ENCODE measurements at places on chromosomes 7 and 10.
A peak's percentile ranks its signal among the peaks of the same experiment; 100 is the strongest.

- DNase-seq: no peak
These were observed 5.6 kb downstream of the STRA8 start for GRCh38 chr7:135239263-135239662.

- no peak for DNase-seq
These were observed 67.6 kb downstream of the TACC2 start for GRCh38 chr10:122056431-122057094.

DNA sequence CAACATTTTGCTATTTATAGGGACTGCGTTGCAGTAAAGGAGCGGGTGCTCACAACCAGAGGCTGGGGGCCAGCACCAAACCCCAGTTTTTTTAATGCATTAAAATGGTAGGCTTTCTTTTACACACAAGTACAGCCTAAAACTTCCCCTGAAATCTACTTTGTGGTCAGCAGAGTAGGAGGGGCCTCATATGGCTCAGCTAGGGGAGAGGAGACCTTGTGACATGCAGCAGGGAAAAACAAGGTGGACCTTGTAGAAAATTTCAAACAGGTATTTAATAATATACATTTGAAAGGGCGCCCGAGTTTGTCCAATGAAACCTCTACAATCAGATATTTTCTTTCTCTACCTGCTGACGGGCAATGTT lies 1.4 kb downstream of the CCDC136 start:
- DNase-seq: no peak

DNA sequence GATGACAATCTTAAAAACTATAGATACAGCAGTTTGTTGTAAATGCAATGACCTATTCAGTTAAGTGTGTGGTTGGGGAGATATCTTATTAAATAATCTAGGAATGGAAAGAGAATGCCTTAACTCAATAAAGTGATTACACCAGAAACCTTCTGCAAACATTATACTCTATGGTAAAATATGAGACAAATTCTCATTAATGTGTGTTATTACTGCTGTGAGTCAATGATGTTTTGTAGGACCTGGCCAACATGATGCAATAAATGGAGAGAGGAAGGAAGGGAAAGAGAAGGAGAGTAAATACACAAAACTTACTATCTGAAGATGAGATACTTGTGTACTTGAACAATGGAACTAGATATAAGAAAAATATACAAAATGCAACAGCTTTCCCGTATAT lies 25.1 kb downstream of the MKX start:
- no peak for DNase-seq

DNA sequence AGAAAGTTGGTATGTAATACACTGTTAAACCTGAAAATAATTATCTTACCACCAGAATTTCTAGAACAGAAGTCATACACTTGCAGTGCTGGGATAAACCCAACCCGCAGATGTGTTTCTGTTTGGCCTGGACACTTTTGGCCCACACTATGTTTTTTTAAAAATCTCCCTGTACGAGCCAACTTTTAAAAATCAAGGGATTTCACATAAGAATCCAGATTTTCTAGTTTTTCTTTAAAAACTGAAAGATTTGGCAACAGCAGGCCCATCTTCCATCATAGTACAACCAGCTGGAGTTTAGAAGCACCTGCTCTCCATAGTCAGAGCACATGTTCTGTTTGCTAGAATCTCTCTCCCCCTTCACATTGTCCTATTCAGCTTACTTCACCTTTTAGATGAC lies 74.0 kb downstream of the TLL2 start:
- no peak for DNase-seq

GRCh38 chr10:130022086-130022485 lies 58.0 kb upstream of the EBF3 start:
- no peak for DNase-seq

DNA sequence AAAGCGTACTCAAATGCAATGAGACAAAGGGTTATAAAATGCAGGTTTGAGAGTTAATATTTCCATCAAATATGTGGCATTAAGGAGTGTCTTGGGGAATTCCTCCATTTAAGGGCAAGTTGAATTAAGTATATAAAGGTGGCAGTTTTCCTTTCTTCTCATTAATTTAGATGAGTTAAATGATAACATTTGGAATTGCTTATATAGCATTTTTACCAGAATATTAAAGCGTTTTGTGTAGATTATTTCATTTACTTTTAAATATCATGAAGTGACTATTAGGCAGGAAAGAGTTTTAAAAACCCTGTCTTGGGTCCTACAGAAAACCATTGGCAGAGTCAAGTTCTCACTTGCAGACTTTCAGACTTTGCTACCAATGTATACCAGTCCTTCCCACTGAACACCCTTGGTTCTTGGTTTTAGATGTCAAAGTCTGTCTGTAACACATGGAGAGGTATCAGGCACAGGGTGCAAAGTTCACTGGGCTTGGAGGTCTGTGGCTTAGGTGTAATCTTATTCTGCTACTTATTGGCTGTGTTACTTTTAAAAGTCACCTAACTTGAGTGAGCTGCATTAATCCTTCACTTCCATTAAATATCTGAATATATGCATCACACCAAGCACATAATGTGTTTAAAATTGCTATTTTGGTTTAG lies 51.0 kb downstream of the ASB4 start:
- no peak for DNase-seq

GRCh38 chr7:127667017-127667670 lies 15.2 kb downstream of the SND1 start:
- DNase-seq: peak; percentile 90

GRCh38 chr10:96565774-96566173 lies 21.0 kb downstream of the TM9SF3 start:
- peak; percentile 65 for DNase-seq

- no peak for DNase-seq
These were observed 1.1 kb downstream of the JMJD1C start for GRCh38 chr10:63464402-63465292.

DNA sequence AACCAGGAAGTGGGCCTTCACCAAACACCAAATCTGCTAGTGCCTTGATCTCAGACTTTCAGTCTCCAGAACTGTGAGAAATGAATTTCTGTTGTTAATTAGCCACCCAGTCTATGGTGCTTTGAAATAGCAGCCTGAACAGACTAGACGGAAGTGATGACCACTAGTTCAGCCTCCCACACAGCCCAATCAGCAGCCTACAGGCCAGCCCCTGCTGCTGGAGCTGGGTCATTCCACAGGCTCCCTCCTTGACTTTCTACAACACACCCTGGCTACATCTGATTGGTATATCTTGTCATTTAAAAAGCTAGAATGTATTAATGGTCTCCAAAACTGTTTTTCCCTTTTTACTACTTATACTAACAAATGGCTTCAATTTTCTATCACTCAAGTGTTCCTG lies 277.2 kb upstream of the TAC1 start:
- no peak for DNase-seq

- DNase-seq: no peak
These were observed 5.0 kb downstream of the NCOA4 start for GRCh38 chr10:46025406-46025805.

- DNase-seq: peak; percentile 67
These were observed 3.3 kb downstream of the EPHA1 start for GRCh38 chr7:143405173-143406001.

DNA sequence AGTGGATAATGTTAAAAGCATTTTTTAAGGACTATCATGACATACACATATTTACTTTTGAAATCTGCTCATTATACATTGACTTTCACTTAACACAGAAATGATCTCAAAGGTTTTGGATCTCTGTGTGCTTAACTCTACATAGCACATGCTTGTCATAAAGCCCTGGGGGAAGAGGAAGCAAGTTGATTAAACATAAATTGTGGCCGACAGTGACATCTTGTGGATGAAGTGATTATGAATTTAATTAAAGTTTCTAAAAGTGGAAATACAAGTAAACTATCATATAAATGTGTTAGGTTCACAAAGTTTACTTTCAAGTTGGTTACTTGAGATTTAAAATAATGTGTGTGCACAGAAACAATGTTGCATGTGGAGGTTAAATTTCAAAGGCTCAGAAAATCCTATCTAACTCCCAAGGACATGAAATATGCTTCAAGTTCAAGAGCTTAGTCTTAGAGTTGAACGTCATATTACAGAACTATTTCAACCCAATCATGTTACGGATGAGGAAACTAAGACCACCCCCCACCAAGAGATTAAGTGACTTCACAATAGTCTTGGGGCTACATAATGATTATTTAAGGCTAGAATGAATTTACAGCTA lies 1247.8 kb downstream of the GATA3 start:
- DNase-seq: peak; percentile 47

DNA sequence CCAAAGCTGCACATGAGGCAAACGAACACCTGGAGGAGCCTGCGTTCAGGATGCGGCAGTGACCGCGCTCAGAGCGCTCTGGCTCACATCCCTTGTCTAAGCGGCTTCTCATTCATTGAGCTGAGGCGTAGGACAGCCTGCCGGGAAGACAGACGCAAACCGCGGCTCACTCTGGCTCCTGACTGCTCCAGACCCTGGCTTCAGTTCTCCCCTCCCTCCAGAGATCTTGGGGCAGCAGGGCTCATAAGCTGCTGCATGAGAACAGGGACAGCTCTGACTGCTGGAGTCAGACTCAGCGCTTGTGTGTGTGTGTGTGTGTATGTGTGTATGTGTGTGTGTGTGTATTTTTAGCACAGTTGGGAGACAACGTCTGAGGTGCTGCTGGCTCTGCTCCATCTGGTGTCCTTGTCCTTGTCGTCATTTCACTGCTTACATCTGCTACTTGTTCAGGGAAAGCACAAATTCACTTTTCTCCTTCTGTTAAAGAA lies 15.8 kb upstream of the LYZL2 start:
- DNase-seq: no peak

- DNase-seq: no peak
These were observed 16.4 kb upstream of the ZNF32 start for GRCh38 chr10:43665054-43665453.

DNA sequence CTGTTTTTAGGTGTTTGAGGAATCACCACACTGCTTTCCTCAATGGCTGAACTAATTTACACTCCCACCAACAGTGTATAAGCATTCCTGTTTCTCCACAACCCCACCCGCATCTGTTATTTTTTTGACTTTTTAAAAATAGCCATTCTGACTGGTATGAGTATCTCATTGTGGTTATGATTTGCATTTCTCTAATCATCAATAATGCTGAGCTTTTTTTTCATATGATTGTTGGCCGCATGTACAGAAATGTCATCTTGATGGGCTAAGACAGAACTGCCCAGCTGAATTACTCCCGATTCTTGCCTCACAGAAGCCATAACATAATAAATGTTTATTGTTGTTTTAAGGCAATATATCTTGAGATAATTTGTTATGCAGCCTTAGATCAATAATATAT lies 93.1 kb upstream of the DKK1 start:
- DNase-seq: no peak

Measured in HCEC 1CT (cell line).